ENCODE measurements at places on chromosomes 5 and 9.

GRCh38 chr5:53613061-53613460 lies 52.6 kb downstream of the NDUFS4 start:
- DNase-seq: no peak

DNA sequence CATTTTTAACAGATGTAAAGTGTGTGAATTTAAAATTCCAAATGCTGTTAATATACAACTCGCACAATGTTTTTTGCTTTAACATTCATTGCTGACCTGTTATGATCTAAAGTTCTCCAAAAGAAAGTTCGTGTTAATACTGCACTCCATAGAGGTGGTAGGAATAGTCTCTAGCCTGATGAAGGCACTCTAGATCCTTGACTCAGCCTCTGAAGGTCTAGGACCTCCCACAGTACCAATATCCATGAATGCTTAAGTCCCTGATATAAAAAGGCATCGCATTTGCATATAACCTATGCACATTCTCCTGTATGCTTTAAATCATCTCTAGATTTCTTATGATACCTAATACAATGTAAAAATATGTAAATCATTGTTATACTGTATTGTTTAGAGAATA lies 213.6 kb downstream of the EFNA5 start:
- no peak for DNase-seq

- no peak for DNase-seq
Observed at GRCh38 chr5:32760091-32760509, 49.0 kb downstream of the NPR3 start.

DNA sequence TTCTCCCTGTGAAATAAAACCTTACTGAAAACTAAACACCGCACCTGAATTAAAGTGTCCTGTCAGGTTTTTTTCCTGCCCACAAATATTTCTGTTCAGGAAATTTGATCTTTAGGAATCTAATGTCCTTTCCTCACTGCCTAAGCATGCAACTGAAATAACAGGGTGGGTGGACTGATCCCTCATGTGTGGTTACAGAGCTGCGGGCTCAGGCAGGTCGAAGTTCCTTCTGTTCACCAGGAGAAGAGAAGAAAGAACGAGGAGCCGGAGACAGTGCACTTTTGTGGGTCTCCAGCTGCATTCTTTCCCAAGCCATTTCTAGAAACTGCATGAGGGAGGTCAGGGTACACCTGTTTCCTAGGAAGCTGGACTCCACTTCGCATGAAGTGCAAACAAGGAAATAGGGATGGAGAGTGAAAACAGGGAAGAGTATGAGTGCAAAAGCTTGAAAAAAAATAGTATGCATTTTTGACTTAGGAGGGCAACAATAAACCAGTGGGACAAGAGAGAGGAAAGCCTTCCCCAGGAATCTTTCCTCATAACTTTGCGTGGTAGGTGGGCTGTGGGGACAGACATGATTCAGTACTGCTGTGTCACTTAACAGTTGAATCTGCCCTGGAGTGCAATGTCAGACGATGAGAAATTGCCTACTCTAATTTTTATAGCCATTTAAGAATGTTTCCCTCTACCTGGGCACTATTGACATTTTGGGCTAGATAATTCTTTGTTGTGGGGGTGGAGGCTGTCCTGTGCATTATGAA lies 60.3 kb downstream of the GCNT1 start:
- no peak for DNase-seq

GRCh38 chr9:133023117-133023890 lies 7.5 kb upstream of the GTF3C5 start:
- DNase-seq: no peak

DNA sequence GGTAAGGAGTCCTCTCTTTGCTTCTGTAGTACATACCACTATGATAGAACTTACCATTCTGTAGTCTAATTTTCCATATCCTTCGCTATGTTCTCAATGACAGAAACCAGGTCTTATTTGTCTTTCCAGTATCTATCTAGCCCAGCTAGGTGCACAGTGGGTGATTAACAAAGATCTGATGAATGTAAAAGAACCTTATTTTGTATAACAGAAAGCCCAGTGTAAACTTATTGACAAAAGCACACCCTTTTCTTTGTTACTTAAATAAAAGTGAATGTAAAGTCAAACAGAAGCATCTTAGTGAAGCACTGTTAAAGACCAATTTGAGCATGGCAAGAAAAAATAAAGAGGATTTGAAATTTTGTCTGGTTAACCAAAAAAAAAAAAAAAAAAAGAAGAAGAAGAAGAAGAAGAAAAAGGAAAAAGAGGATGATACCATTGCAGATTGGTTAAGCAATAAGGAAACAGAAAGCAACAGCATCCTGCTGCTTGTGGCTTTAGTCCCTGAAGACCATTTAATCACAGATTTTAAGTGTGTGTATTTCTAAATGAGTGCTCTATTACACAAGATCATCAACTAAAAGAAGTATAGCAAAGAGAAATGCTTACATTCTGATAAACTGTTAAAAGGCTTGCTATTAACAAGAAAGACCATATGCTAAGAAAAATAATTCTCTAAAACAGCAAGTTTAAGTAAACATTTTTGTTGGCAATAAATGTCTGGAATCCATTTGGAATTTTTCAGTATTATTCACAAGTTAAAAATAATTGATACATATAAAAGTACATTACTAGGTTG lies 21.2 kb downstream of the MEGF9 start:
- DNase-seq: no peak

GRCh38 chr5:142078221-142078620 lies 30.4 kb upstream of the NDFIP1 start:
- no peak for DNase-seq

Measured in GOT3 (cell line).